ENCODE measurements at places on chromosomes 7 and 10. TPM values are rescaled to one million over a fixed set of nuclear protein-coding genes. Genes with fewer than 3 reads are reported as not detected.

MSMB gene
- total RNA-seq, result not detected

GRCh38 chr7:50351267-50351666, 46.8 kb downstream of the IKZF1 start:
- DNase-seq, result no peak

DNA sequence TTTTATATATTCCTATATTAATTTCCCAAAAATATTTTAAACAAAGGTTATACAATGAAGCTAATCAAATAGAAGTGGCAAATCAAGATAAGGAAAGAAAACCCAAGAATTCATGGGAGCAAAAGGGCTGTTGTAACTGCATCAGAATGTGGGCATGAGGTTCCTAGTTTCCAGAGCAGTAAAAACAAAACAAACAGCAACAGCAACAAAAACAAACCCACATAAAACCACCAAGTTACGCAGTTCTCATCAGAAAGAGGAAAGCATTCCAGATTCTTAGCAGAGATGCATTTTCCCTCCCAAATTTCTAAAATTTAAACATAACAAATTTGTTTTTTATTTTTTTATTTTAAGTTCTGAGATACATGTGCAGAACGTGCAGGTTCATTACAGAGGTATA, 34.8 kb upstream of the MSMB start:
- DNase-seq, result no peak

SFMBT2 gene
- total RNA-seq, result 8.1 TPM

DNA sequence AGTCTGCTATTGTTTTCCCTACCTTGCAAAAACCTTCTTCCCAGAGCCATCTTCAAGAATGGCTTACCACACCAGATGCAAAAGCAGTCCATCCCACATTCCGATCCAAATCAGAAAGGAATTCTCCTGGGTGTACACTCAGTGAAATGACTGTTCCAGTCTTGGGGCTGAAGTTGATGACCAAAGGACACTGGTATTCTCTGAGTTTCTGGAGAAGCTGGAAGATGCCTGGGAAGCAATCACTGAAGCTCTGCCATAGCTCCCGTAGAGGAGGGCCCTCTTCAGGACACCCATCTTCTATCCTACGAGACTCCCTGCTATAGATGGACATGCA, 155.7 kb downstream of the LCOR start:
- DNase-seq, result no peak

DNA sequence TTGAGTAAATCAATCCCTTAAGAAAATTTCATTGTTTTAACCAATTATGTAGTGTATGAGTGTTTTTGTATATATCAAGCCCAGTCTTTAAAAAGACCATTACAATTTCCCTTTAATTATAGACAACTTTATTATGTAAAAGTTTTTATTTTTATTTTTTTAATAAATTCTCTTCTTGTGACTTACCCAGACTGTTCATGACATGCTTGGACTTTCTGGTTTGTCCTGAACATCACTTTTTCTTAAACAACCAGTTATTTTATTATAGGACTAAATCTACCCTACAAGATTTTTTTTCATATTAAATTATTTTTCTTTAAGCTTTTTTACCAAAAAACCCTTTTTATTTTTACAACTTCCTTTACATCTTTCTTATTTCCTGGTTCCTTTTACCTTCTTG, 410.4 kb downstream of the ATRNL1 start:
- DNase-seq, result no peak

- no peak for DNase-seq
Measured at GRCh38 chr7:138954545-138955475, 26.4 kb downstream of the KIAA1549 start.

ASIC3 gene
- 1.6 TPM for total RNA-seq

DNA sequence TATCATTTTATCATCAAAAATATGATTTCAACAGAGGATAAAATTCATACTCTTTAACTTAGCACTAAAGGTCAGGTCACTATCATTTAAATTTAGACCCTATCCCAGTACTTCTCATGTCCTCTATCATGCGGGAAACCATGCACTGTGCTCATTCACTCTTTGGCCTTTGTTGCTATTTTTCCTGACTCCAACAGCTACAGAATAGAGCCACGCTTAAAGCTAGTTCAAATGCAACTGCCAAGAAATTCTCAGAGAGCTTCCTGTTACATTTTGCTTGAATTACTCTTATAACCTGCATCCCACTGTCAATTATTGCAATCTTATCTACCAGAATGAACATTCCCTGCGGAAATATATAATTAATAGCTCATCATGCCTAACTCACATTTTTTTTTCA, 58.3 kb downstream of the SEMA3A start:
- DNase-seq, result no peak

DNA sequence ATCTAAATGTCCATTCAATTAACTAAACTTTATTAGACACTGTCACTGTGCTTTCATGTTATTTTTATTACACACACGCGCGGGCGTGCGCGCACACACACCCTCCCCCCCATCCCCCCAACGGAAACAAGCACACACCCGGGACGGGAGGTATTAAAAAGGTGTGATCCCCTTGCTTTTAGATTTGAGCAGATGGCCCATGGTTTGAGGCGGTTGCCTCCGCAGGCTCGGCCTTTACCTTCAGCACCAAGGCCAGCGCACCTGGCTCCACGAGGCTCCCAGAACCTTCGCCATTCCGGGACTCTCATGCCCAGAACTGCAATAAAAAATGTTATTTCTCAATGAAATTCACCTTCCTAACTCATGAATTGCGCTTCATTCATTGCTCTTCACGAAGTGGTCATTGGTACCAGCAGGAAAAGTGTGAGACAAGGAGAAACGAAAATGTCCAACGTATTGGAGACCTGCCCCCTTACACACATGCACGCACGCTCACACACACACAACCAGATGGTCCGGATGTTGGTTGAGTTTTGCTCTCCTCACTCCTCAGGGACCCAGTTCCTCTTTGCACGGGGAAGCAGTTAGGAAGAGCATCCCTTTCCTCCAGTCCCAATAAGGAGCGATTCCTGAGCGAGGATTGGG, 20.8 kb upstream of the PTF1A start:
- peak; percentile 24 for DNase-seq

GRCh38 chr10:123642293-123642692, 23.9 kb upstream of the GPR26 start:
- no peak for DNase-seq

GRCh38 chr10:122124808-122125207, 135.8 kb downstream of the TACC2 start:
- no peak for DNase-seq

EVX1 gene
- total RNA-seq, result not detected

GRCh38 chr10:91412354-91413087, 2.4 kb downstream of the HECTD2 start:
- DNase-seq, result no peak

GRCh38 chr7:94378356-94378755, 16.3 kb upstream of the COL1A2 start:
- no peak for DNase-seq

- DNase-seq, result no peak
Measured at GRCh38 chr10:51993475-51993874, 294.1 kb upstream of the CSTF2T start.

GRCh38 chr10:20855398-20856038, 41.6 kb downstream of the NEBL start:
- no peak for DNase-seq

DNA sequence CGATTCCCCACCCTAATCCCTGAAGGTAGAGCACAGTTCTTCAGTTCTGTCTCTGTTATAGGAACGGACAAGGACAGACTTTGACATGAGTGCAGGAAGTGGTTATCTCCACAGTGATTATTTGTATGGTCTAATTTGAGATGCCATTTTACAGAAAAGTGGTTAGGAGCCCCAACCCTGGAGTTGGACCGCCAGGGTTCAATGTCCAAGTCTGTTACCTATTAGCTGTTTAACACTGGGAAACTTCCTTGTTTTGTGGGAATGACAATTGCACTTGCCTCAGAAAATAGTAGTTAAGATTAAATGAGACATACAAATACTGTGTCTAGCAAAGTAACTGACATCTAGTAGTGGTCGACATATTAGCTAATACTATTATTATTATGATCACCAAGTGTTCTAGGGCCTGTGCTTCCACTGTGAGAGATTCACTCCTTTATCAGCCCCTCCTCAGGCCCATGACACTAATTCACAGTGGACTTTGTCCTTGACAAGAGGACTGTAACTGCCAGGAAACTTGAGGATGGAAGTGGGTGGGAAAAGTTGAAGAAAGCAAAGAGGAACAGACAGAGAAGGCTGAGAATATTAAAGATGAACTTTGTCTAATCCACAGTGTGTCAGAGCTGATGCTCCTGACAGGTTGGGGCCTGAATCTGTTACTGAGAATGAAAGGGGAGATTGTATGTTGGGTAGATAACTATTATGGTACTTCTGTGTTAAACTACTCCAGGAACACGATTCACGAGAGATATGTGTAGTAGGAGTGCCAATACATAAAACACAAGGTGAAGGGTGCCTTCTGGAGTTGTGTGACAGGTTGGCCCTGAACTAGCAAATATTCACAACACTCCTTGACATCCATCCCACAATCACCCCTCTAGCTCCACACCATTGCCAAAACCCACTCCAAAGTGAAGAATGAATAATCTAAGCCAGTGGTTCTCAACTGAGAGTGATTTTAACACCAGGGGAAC, 66.4 kb downstream of the TAC1 start:
- no peak for DNase-seq

DNA sequence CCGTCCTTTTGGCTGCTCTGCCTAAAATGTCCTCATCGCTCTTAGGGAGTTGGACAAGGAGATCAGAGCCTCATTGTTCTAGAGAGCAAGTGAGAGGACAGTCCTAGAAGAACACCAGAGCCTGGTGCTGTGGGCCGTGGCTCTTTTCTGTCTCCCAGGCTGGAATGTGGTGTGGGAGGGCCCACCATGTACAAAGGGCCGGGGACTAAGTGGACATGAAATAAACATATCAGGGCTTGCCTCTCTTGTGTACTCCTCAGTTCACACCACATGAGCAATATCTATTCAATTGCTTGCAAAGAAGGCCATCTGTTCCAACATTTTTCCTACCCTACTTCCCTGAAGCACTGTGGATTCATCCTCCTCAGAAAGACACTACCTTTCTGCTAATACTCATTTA, 510.4 kb downstream of the SUGCT start:
- DNase-seq, result no peak

GRCh38 chr10:2978574-2979273, 88.6 kb upstream of the PFKP start:
- no peak for DNase-seq

FOXI2 gene
- not detected for total RNA-seq

GRCh38 chr7:2638224-2638991, 6.6 kb downstream of the TTYH3 start:
- no peak for DNase-seq

- DNase-seq, result peak; percentile 6
Measured at GRCh38 chr7:149459540-149460452, 1.1 kb downstream of the ZNF777 start.

- DNase-seq, result no peak
Measured at GRCh38 chr10:2953495-2953894, 113.9 kb upstream of the PFKP start.

LAMB1 gene
- 127 TPM for total RNA-seq

DNA sequence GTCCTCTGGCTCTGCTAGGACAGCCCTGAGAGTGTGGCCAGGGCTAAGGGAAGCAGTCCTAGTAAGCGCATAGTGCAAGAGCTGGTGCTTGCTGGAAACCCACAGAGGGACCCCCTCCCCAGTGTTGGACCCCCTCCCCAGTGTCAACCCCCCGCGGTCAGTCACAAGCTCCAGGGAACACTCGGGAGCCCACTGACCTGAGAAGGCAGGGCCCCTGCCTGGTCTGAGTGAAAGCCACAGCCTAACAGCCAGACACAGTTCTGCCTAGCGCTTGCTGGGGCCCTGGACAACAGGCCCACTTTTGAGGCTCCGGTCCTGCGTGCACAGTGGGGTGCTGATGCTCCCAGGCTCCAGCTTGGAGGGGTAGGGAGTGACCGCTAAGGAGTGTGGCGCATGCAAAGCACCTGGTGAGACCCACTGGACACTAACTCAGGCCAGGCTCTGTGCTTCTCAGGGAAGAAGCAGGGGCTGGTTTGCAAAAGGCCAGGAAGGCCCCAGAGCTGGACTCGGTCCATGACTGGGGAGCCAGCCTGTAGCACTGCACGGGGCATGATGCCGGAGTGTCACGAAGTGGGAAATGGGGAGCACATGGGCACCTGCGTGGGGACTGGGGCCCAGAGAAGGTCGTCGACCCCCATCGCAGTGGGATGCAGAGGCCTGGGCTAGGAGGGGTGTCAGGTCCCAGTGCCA, 175.8 kb upstream of the PPP2R2D start:
- DNase-seq, result no peak

DNA sequence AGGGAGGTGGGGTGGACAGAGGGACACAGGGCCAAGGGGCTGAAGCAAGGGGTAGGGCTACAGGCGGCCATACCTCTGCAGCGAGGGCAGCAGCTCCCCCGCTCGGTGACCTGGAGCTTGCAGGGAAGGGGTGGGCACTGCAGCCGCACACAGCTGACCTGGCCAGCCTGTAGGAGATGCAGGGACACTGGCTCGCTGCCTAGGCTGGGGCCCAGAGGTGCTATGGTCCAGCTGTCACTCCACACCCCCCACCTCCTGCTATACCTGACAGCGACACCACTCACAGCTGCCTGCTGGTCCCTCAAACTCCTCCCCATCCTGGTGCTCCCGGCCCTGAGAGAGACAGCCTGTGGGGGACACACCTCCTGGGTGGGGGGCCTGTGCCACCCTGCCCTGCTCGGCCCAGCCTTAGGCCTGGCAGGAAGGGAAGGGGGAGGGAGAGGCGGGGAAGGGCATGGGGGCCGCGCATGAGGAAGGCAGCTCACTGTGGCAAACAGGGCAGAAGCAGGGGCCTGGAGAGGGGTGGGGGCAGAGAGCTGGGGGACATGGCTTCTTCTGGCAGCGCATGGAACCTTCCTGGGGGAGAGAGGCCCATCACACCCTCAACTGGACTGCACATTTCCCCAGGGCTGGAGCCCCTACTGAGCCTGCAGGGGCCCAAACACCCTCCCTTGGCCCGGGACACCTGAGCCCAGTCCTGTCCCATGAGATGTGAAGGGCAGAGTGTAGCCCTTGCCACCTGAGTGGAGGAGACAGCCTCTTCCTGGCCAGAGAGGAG, 23.9 kb downstream of the ATP6V1F start:
- DNase-seq, result no peak

KNDC1 gene
- 1.1 TPM for total RNA-seq

NAMPT gene
- total RNA-seq, result 88.3 TPM

IFIT1 gene
- total RNA-seq, result 26.9 TPM

DNA sequence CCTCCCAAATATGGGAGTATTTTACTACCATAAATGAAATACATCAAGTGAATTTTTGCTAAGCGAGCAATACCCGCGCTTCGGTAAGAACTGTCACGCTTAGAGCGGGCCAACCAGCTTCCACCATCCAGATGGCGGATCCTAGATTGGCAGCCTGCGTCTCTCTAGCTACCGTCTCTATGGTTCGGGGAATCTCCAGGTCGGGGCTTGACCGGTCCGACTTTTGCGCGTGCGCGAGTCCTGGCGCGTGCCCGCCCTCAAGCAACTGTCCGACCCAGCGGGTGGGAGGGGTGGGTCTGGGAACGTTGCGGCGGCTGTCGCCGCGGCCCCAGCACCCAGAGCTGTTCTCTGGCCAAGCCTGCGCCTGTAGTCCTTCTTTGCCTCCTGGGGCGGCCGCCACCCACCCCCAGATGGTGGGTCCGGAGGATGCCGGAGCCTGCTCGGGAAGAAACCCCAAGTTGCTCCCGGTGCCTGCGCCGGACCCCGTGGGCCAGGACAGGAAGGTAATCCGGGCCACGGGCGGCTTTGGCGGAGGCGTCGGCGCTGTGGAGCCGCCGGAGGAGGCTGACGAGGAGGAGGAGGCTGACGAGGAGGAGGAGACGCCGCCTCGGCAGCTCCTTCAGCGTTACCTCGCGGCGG, at the start of gene TBC1D12:
Gene TBC1D12 (plus strand): TSS at position 338 of the 639 bp plus-strand sequence. CDS start 73 bp downstream, at position 411.
- DNase-seq, result peak; percentile 92

- no peak for DNase-seq
Measured at GRCh38 chr7:77800730-77801129, 2.2 kb downstream of the PHTF2 start.

GRCh38 chr10:110220398-110220797, 13.0 kb downstream of the MXI1 start:
- no peak for DNase-seq
